ENCODE measurements at places on chromosomes 6 and 20. TPM values are rescaled to one million over a fixed set of nuclear protein-coding genes. Genes with fewer than 3 reads are reported as not detected.

The TMEM14B gene
- total RNA-seq: 75.6 TPM

The GTSF1L gene
- not detected for total RNA-seq

The PEX6 gene
- 35.9 TPM for total RNA-seq

The CALHM6 gene
- total RNA-seq: 1.6 TPM

The BIRC7 gene
- not detected for total RNA-seq

The RAB44 gene
- total RNA-seq: 0.07 TPM

The SLC17A2 gene
- 0.21 TPM for total RNA-seq

The MMS22L gene
- total RNA-seq: 40.3 TPM

The PARD6B gene
- total RNA-seq: 27.7 TPM

The MYBL2 gene
- total RNA-seq: 51.0 TPM

The PLA2G7 gene
- 1.2 TPM for total RNA-seq

DNA sequence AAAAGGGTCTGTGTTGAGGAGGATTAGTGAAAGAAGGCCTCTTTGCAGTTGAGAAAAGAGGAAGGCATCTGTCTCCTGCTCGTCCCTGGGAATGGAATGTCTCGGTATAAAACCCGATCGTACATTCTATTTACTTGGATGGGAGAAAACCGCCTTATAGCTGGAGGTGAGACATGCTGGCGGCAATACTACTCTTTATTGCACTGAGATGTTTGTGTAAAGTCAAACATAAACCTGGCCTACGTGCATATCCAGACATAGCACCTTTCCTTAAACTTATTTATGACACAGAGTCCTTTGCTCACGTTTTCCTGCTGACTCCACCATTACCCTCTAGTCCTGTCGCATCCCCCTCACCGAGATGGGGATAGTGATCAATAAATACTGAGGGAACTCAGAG, 4.5 kb downstream of the TDP2 start:
- no peak for DNase-seq

- DNase-seq: no peak
These were observed 42.4 kb downstream of the PLAGL1 start for GRCh38 chr6:143965503-143966171.

DNA sequence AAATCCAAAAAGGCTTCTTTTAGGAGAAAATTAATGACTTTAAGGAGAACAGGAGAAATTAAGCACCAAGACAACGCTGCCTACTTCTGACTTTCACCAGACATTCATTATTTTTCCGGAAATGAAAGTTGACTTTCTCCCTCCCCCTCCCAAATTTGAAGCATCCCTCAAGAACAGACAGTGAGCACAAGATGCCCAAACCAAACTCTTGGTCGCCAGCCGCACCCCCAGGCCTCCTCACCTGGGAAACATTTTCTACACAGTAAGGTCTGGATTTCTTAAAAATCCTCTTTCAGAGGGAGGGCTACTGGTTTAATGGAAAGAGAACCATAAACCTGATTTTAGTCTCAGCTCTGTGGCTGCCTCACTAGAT, 2.7 kb downstream of the RIMS4 start:
- no peak for DNase-seq

DNA sequence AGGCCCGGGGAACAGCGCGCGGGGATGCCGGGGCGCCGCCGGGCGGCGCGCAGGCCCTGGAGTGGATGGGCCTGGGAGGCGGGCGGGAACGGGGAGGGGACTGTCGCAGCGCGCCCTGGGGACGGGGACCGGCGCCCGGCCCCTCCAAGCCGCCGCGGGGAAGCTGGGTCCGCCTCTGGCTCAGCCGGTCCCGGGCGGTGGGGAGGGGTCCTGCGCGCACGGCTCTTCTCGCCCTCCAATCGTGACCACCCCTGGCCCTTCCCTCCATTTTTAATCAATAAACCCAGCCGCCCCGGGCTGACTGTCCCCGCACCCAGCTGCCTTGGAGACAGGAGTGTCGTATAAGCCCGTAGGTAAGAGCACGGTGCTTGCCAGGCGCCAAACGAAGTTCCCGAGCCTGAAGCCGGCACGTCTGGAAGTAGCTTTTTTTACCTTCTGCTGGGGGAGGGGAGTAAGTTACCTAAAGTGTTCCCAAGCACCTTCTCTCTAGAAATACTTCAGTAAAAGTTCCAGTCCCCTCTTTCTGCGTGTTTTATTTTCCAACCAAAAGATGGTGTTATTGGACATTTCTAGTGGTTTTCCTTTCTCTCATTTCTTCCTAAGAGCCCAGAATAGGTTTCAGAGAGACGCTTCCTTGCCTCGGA, 780 bp upstream of the TAF4 start:
- no peak for DNase-seq

- DNase-seq: no peak
These were observed 30.4 kb downstream of the ZC3H12D start for GRCh38 chr6:149454346-149454848.

GRCh38 chr20:771741-772464, 3.6 kb upstream of the SLC52A3 start:
- no peak for DNase-seq

DNA sequence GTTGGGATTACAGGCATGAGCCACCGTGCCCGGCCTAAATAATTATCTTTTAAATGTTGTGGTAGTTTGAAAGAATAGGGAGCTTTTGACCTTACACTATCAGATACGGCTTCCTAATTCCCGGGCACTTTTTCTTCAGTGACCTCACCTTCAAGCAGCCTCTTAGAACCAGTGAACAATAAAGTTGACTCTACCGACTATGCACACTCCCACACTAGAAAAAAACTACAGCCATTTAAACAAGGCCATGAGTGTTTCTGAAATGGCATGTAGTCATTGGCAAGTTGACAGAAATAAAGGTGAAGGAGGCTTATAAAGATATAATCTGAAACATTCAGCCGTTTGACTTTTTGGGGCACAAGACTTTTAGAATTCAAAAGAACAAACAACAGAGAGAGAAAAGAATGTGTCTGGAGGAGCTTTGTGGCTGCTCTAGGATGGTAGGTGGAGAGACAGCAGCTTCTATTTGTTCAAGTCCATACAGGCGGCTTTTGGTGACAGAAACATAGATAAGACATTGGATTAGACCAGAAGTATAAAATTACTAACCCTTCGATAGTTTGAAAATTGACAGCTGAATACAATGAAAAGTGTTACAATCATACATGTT, 75.2 kb downstream of the GJA1 start:
- DNase-seq: no peak

DNA sequence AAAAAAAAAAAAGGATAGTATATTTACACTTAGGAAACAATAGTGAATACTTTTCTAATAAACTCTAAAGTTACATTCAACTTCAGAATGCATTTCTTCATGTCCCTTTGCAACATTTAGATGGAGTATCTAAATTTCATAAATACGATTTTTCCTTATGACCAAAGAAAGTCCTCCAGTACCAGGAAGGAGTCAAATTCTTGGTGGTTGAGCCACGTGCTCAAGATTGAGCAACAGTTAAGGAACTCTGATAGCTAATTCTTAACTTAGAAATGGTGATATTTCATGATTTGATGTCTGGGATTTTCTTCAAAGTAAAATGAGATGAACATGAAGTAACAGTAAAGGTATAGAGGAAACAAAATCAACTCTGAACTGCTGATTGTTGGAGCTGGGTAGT, 92.7 kb downstream of the SASH1 start:
- DNase-seq: no peak

- no peak for DNase-seq
These were observed 1.3 kb upstream of the UTRN start for GRCh38 chr6:144283646-144284477.

DNA sequence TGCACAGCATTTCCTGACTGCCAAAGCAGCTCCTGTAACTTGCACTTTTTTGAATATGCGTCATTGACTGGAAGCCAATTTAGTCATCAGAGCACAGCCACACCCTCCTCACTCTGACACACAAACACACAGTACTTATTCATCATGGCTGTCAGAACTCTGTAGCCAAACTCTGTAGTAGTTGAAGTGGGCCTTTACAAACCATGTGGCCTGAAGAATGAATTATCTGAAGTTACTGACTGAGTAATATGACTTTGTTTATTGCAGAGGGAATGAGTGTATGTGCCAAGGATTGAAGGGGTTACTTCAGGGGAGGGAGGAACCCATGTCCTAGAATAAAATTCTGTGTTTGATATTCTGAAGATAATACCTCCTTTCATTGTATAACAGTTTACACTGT, 102.7 kb downstream of the FIG4 start:
- DNase-seq: no peak

- no peak for DNase-seq
These were observed 331.6 kb downstream of the RNGTT start for GRCh38 chr6:88631830-88632229.

DNA sequence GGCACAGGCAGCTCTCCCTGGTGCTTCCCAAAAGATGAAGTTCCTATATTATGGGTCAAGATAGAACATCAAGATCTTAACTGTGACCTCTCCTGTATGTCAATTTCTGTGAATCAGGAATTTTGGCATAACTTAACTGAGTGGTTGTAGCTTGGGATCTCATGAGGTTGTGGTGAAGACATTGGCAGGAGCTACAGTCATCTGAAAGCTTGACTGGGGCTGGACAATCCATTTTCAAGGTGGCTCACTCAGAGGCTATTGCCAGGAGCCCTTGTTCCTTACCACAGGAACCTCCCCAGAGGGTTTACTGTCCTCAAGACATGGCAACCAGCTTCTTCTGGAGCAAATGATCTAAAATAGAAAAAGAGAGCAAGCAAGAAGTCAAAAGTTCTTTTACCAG, 252.2 kb downstream of the ADGB start:
- no peak for DNase-seq

DNA sequence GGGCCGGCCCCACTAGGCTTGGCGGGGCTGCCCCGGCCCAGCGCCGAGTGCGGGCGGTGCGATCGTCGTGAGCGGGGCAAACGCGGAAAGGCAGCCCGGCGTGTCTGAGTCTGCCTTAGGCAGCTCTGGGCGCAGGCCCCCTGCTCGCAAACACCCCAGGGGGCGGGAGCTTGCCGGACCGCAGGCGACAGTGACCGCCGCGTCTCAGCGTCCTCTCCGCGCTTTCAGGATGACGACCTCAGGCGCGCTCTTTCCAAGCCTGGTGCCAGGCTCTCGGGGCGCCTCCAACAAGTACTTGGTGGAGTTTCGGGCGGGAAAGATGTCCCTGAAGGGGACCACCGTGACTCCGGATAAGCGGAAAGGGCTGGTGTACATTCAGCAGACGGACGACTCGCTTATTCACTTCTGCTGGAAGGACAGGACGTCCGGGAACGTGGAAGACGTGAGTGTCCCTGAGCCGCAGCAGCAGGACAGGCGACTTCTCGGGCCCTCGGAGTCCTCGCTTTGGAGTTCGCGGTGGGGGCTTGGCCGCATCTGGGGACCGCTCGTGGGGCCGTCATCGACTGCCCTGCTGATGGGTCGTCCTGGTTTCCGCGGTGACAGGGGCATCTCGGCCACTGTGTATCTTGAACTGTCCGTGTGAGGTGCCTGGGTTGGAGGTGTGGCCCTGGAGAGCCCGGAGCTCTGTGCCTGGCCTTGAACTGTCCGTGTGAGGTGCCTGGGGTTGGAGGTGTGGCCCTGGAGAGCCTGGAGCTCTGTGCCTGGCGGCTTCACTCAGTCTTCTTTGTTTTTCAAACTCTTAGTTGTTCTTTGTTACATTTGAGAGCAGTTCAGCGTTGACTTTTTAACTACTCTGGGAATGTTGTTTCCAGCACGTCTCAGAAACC, 786 bp downstream of the ADRM1 start:
- no peak for DNase-seq

DNA sequence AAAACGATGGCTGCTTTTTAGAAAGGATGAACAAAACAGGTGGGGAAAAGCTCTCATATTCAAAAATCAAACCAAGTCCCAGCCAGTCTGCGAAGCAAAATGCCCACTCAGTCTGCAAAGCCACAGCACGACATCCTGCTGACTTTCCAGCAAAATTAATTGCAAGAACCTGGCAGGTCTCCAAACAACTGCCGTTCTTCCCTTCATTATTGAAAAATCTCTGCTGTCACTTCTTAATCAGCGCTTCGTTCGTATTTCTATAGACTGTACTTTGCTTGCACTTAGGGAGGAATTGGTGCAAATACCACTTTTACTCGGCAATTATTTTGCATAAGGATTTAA, 222.4 kb downstream of the CBLN4 start:
- DNase-seq: no peak

DNA sequence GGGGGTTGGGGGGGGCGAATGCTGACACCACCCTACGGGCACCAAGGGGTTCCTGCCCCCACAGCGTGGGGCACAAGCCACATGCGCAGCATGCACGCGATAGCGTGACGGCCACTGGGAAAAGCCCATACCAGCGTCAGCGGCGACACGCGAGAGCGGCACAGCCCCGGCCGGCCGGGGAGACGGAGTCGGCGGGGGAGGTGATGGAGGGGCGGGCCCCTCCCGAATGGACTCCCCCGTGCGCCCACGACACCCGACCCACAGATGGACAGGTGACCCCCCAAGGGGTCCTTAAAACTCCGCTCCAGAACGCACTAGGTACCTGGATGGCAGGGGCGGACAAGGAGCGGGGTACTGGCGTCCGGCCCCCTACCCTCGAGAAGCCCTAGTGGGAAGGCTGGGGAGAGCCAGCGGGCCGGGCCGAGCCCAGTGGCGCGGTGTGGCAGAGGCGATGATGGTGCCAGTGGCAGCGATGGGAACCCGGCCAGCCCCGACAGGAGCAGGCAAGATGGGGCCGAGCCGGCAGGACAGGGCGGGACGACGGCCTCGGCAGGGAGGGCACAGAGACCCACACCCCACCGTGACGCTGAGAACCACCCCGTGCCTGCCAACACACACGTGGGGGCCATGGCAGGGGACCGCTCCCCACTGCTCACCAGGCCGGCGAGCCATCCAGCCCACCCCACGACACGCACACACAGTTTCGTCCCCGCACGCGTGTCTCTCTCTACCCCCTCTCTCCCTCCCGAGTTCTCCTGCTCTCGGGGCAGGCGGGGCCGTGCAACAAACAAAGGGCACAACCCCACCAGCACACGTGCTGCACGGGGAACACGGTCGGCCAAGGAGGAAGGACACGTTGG, 1959.8 kb upstream of the DEFB115 start:
- DNase-seq: no peak

GRCh38 chr6:28606424-28607391, 81.0 kb downstream of the GPX5 start:
- DNase-seq: no peak

DNA sequence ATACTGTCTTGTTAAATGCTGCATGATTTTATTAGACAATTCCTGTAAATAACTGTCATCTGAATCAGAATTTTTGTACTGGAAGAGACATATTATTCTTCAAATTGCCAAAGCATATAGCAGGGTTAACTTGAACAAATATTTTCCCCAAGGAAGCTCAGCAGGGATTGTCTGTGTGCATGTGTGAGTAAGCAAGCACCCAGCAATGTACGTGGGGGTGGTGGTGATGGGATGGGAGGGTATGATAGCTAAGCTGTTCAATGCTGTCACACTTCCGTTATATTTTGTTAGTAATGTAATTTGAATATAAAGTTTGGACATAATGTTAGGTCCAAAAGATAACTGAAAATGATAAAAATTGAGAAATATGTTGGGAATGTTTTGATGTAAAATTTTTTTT, 118.1 kb downstream of the MYB start:
- DNase-seq: no peak

GRCh38 chr6:12034837-12035236, 22.7 kb downstream of the HIVEP1 start:
- DNase-seq: no peak

DNA sequence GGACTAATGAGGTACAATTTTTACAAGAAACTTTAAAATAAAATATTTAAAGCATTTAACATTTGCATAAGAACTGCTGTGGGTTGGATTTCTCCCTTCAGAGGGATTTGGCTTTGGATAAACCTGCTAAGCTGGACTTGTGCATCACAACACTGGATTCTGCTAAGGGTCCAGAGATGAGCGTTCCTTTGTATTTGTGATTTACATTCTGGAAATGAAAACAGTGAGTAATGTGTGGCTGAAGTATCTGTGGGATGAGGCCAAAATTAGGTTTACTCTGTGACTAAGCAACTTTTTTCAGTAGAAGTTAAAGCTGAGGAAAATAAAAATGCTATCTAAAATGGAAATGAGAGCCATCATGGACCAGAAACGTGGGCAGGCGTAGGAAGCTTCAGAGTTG, 494.3 kb downstream of the EPM2A start:
- no peak for DNase-seq

Measured in type B pancreatic cell (in vitro differentiated cells).